Hippocampal formation (tissue), 2 donors: ENCODE measurements at places on chromosomes 5 and 9.

DNA sequence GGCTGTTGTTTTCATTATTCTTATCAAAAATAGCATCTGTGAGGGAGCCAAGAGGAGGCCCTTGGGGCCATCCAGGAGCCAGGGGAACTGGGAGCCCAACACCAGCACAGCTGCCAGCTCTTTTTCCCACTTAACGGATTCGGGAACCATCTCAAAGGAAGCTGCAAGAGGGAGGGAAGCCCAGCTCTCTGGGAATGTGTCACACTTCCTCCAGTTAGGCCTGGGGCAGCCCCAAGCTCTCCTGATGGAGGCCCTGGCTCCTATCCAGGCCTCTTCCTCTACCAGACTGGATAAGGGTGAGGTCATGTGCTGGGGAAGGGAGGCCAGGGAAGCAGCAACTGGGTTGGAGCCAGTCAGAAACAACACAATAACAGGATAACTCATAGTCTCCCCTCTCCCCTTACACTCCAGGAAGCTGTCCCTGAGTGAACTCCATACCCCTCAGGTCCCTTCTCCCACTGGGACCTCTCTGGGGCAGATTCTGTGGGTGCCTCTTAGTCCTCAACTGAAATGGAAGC is 12.7 kb downstream of the CSF2 start:
- DNase-seq, result no peak

DNA sequence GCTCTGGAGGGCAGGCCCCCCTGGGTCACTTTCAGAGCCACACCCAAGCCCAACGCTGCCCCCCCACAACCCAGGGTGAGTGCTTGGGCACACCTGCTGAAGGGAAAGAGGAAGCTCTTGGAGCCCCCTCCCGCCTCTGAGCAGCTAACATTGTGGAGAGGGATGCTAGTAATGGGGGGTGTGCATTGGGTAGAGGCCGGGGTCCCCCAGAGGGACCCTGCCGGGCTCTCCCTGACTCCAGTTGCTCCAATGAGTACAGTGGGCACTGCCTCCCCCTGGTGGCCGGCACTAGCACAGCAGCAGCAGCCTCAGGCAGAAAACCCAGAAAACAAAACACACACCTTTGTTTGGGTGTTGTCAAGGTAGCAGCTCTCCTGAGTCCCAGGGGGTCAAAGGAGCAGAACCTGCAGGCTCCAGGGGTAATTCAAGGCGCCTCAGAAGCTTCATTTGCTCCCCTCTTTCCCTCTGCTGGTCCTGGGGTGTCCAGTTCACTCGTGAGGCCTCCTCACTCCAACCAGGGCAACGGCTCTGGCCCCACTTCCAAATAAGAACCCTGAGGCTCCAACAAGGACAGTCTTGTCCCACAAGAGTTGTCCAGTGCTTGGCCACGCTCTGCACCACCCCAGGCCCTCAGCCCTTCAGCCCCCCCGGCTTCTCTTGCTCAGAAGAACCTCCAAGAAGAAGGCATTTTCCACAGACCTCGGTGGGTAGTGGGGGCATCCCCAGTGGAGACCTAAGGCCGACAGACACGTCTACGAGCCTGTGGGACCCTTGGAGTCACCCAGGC is 16.1 kb downstream of the GBGT1 start:
- peak; percentile 70 for DNase-seq

- DNase-seq, result peak; percentile 3
Observed at GRCh38 chr9:89750117-89750791, 145.4 kb downstream of the GADD45G start.

GRCh38 chr5:171957591-171958251 is 48.7 kb downstream of the FBXW11 start:
- no peak for DNase-seq

DNA sequence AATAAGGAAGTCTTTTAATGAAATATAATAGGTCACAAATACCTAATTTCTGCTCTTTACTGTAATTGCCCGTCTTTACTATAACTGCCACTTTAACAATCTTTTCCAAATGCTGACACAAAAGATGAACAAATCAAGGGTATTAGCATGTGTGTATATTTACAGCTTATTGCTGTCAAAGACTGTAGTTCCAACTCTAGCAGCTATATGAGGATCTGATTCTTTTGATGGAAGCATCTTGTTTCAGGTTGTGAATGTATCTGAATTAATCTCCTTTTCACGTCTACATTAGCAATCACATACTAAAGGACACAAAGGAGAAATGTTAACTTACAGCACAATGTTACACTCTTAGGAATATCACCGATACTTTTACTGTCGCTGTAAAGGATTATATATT is 27.9 kb downstream of the RFX3 start:
- no peak for DNase-seq

DNA sequence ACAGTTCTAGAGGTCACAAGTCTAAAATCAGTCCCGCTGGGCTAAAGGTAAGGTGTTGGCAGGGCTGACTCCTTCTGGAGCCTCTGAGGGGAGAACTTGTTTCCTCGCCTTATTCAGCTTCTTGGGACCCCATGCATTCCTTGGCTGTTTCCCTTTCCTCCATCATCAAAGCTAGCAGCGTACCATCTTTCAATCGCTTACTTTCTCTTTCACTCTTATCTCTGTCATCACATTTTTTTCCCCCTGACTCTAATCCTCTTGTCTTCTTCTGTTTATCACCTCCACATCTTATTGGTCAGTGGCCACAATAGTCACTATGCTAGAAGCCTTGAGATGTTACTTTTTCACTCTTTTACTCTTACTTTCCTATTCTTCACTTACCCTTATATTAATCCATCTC is 72.5 kb upstream of the SPEF2 start:
- no peak for DNase-seq

GRCh38 chr5:42230839-42231238 is 192.4 kb upstream of the GHR start:
- DNase-seq, result no peak

- DNase-seq, result peak; percentile 26
Observed at GRCh38 chr9:105901514-105902109, 207.3 kb downstream of the TMEM38B start.

- no peak for DNase-seq
Observed at GRCh38 chr5:147956064-147956841, 49.9 kb upstream of the C5orf46 start.

- DNase-seq, result no peak
Observed at GRCh38 chr5:115962239-115962564, at the start of gene LVRN. Gene LVRN, plus strand, starts transcription at chr5:115962475. Its CDS starts 143 bp downstream, at chr5:115962618.

GRCh38 chr5:7978991-7979390 is 110.0 kb downstream of the MTRR start:
- DNase-seq, result no peak

GRCh38 chr9:101705135-101705661 is 33.2 kb downstream of the GRIN3A start:
- no peak for DNase-seq

GRCh38 chr9:8860925-8861324 is 1061.3 kb upstream of the DMAC1 start:
- DNase-seq, result peak; percentile 49

GRCh38 chr5:524234-524972 is at the start of gene SLC9A3:
Gene SLC9A3, minus strand, starts transcription at chr5:524449.
- no peak for DNase-seq

DNA sequence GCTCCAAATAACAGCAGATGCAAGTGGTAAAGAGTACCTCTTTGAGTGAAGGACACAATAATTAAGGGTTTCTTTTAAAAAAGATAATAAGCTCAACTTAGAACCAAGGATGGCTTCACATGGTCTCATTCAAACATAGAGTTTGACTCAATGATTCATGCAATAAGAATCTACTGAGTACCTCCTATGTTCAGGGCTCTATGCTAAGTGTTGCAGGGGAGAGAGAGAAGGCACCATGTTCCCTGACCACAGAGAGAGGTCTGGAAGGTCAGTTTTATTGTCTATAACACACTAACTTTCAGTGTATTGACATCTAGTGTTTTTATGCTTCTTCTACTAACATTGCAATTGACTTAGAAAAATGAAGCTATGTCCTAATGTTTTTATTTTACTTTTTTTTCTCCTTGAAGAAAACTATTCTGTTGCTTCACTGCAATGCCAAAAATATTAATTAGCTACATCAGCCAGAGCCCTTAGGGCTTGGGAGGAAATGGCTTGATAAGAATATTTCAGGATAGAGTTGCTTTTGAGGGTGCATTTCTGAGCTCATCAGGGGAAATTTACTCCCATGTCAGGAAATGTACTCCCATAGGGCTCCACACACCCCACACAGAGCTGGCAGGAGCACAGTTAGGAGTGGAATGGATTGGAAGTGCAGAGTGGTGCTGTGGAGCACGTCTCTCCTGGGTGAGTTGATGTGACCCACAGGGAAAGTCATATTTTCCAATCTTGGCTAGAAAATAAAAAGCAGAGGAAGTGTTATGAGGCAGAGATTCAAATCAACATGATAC is 106.6 kb downstream of the PDE8B start:
- no peak for DNase-seq

DNA sequence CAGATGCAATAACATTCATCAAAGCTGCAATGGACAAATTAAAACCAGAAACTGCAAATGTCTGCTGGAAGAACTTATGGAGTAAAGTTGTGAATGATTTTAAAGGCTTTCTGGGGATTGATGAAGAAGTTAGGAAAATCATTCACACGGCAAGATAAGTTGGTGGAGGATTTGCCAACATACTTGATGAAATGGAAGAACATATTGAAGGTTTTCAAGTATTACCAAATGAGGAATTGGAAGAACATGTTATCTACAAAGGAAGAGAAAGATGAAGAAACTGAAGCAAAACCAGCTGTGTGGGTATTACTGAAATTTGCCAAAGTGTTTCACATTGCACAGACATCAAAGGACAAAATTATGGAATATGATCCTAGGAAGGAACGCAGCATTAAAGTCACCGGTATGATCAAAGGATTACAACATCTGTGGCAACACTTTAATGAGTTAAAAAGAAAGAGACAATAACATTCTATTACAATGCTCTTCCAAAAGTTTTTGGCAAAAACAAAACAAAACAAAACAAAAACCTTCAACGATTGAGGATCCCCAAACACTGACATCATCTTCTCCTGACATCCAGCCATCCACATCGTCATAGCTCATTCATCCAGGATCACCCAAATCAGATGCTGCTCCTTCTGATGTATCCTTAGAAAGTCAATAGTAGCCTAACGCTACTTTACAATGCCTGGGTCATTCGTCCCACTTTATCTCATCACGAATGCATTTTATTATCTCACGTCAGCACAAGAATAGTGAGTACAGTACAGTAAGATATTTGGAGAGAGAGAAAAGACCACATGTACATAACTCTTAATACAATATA is 61.3 kb upstream of the SMC5 start:
- DNase-seq, result no peak

DNA sequence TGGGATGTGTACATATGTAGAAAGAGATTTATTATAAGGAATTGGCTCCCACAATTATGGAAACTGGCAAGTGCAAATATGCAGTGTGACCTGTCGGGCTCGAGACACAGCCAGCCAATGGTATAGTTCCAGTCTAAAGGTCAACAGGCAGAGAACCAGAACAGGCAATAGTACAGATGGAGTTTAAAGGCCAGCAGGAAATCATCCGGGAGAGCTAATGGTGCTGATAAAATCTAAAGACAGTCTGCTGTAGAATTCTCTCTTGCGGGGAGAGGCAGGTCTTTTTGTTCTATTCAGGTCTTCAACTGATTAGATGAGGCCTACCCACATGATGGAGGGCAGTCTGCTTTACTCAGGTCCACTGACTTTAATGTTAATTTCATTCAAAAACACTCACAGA is 21.8 kb downstream of the ANKRD31 start:
- DNase-seq, result no peak

DNA sequence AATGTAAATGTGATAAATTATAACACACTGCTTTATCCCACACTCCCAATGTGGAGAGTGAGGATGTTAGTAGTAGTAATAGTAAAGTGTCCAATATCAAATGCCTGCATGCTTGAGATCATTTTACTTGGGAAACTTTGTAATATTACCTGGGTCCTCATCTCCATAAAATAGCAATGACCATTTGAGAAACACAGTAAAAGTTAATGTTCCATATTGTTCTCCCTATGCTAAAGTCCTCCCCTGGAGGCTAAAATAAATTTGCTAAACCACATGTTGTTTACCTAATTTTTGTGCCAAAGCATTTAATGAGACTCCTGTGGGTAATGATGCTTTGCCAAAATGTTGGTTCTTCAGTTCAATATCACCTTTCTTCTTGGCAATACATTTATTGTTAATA is 291.2 kb downstream of the CDH10 start:
- no peak for DNase-seq

DNA sequence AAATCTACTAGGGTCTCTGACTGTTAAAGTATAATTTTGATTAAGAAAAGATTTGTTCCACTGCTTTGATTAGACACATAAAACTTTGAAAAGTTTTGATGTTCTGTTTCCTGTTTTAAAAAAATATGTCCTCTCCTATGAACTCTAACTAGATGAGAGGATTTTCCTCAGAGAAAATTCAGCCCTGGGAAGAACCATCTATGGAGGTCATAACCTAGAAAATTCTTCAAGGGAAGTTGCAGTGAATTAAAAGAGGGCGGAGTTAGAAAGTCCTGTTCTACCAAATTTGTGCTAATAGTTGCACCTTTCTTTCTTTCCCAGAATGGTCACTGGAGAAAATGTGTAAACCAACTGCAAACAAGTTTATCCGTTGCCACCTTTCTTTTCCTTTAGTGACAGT is 27.7 kb downstream of the PIK3R1 start:
- no peak for DNase-seq

- DNase-seq, result no peak
Observed at GRCh38 chr9:71690063-71690688, 78.1 kb downstream of the CEMIP2 start.

DNA sequence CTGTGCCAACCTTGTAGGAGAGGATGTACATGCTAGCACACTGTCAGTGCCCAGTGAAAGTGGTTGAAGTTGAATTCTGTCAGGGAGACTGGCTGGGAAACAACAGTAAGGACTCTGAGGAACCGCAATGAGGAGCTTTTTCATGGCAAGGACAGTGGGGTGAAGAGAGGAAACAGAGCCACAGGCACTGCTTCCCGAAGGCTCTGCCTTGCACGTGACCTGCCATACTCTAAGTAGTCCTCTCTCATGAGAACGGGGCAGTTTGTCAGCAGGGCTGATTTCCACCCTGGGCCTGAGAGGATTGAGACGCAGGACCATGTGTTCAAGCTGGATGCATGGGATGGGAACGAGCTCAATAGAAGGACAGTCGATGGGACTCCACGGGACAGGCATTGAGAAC is 106.6 kb upstream of the CTSL start:
- no peak for DNase-seq
